NCI-H524 (cell line): ENCODE measurements at places on chromosomes 2 and 18.

DNA sequence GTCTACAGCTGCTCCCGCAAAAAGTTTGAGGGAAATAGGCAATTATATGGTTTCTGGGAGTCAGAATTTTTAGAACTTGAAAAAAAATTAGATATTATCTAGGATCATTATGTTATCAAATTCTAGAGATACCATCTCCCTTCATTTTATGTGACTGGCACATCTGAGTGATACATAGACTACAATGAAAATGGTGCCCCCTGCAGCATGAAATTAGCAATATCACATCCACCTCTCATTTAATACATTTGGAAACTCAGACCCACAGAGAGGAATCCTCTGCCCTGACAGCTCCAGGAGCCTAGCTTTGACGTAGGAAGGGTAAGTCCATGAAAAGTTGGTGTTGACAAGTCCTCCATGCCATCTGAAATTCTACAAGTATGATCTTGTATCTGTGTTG is 381.6 kb downstream of the SUCLG1 start:
- peak; percentile 57 for DNase-seq

DNA sequence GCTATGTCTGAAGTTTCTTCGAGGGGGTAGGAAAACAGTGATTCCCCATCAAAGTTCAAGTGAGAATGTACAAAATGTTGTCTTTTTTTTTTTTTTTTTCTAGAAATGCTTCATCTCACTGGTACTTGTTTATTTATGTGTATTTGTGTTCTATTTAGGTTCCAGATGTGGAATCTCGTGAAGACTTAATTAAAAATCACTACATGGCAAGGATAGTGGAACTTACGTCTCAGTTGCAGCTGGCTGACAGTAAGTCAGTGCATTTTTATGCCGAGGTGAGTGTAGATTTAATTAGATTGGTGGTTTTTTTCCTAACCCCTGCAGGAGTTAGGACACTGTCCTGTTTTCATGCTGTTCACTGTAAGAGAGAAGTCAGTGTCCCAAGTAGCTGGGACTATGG is 22.8 kb upstream of the STON1 start:
- no peak for DNase-seq

DNA sequence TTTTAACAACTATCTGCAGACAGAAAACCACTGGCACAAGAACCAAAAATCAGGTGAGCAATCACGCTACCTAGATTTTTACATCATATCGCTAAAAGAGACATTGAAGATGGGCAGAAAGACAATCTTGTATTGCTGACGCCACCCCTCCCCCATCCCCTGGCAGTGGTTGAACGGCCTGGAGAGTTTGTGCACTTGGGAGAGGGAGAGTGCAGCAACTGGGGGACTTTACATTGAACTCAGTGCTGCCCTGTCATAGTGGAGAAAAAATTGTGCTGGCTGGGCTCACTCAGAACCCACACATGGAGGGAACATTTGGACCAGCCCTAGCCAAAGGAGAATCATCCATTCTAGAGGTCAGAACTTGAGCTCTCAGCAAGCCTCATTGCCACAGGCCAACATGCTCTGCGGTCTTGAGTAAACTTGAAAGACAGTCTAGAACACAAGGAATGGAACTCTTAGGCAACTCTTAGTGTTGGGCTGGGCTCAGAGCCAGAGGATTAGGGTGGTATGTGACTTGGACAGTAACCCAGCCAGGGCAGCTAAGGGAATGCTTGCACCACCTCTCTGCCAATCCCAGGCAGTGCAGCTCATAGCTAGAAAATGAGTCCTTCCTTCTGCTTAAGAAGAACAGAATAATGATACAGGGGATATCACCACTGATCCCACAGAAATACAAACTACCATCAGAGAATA is 220.0 kb upstream of the CYP26B1 start:
- no peak for DNase-seq

GRCh38 chr2:174054926-174055325 is 89.8 kb upstream of the SP3 start:
- DNase-seq: no peak

- DNase-seq: no peak
These were observed 4.4 kb downstream of the SULT1C4 start for GRCh38 chr2:108382196-108382595.

DNA sequence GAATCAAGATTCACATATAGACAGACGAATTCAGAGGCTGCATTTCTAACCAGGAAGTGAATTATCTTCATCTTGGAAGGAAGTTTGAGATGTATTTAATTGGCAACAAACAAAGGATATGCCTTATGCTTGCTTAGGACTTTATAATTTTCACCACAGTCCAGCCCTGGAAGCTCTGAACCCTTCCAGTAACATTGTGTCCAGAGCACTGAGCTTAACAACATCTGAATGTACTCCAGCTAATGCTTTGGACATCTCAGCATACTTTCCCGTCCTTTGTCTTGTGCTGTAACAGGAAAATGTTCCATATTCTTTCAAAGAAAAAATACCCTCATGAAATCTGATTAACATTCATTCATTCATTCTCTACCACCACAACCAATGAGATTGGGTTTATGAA is 136.3 kb upstream of the SPATS2L start:
- no peak for DNase-seq

- no peak for DNase-seq
These were observed 9.7 kb downstream of the FMNL2 start for GRCh38 chr2:152344579-152345195.

GRCh38 chr2:108535357-108535631 is 1.0 kb downstream of the LIMS1 start:
- no peak for DNase-seq

GRCh38 chr2:60962528-60962927 is 55.0 kb upstream of the PEX13 start:
- DNase-seq: no peak

- DNase-seq: no peak
These were observed 28.2 kb downstream of the CDKL4 start for GRCh38 chr2:39215545-39215944.

GRCh38 chr2:86298411-86299390 is 38.7 kb downstream of the REEP1 start:
- no peak for DNase-seq

GRCh38 chr2:24830786-24831185 is 37.6 kb downstream of the CENPO start:
- DNase-seq: no peak

- no peak for DNase-seq
These were observed 31.2 kb upstream of the NXPH2 start for GRCh38 chr2:138811431-138811830.

GRCh38 chr2:138094031-138094430 is 129.8 kb downstream of the HNMT start:
- no peak for DNase-seq

DNA sequence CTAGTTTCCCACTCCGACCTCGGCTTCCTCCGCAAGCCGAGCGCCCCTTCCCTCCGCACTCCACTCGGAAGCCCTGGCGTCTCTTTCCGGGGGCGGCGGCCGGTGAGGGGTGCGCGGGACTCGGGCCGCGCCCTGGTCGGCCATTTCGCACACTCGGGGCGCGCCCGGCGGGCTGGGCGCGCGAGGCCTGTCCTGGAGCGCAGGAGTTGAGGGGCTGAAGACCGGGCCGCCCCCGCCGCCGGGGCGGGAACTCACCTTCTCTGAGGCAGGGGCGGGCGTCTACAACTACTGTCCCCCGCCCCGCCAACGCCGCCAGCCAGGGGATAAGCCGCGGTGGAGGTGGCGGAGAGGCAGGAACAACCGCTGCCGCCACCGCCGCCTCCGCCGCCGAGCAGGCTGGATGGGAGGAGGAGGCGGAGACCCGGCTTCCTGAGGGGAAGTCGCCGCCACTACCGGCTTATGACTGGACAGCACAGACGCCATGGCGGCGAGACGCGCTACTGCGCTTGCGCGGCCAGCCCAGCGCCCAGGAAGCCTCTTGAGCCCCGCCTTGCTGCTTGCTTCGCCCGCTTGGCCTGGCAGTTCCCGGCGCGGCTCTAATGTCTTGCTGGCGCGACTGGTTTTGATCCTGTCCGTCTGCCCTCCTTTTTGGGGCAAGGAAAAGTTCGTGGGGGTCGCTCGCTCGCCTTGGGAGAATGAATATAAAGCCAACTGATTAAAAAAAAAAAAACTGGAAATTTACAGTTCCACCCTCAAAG is at the start of gene KRCC1:
Gene KRCC1, minus strand, starts transcription at position 413 of the 758 bp plus-strand sequence. CDS start 27,220 bp downstream, outside the sequence.
- peak; percentile 92 for DNase-seq

GRCh38 chr2:134603966-134604365 is 114.8 kb downstream of the TMEM163 start:
- no peak for DNase-seq

DNA sequence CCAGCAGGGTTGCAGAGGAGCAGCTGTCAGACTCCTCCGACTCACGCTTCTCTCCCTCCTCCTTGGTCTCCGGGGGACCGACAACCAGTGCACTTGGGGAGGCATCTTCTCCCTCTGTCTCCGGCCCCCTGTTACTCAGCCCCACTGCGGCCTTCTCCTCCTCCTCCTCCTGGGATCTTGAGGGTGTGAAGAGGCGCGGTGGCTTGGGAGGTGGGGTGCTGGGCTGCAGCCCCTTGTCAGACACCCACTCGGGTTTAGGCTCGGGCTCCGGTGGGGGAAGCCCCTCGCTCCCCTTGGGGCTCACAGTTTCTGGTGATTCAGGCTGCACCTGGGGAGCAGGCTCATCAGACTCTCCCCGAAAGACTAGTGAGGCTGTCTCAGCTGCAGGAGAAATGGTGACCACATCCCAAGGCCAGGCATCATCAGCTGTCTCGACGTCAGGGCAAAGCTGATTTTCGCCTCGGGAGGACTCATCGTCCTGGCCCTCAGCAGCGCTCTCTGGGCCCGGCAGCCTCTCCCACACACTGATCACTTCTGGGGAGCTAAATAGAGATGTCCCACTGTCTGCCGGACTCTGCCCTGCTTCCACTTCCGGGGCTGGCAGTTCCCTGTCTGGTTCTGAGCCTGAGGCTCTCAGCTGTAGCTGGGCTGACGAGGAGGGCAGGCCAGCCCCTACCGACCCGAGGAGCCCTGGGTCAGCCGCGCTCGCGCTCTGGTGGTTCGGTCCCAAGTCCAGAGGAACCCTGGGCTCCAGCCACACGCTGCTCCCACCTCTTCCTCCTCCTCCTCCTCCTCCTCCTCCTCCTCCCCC is 9.0 kb upstream of the SFXN5 start:
- no peak for DNase-seq

GRCh38 chr18:39365836-39366485 is 1800.4 kb upstream of the CELF4 start:
- no peak for DNase-seq

DNA sequence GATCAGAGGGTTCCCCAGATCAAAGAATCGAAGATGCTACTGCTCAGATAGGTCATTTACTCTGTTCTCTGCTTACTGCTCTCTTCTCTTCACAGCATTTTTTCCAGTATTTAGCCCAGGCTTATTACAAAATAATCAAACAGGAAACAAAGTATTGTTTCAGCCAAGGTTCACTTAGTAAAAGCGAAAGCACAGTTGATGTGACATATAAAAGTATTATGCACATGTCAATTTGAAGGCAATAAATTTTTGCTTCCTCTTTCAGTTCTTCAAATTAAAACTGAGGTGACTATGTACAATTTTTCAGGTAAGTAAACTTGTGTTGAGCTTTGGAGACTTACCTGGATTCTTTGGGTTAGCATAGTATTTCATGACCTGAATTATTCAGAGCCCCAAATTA is 262.8 kb upstream of the CHST9 start:
- DNase-seq: no peak

- DNase-seq: no peak
These were observed 12.2 kb upstream of the TPRKB start for GRCh38 chr2:73749314-73749713.

DNA sequence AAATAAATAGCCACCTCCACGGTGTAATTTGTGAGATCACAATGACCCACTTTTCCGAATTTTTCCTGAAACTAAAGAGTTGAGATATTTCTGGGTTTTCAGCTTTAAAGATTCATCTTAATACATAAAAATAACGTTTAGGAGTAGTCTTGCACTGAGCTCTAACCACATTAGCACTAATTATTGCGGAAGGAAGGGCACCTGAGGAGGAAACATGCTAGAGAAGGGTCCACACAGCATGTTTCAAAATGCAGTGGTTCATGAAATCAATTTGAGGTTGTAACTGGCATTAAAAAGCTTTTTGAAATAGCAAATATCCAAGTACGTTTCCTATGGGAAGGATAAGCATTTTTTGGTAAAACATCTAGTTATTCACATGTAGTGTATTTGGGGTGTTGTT is 8.4 kb downstream of the INPP4A start:
- DNase-seq: no peak

- no peak for DNase-seq
These were observed 18.2 kb upstream of the GPR55 start for GRCh38 chr2:230942920-230943896.

DNA sequence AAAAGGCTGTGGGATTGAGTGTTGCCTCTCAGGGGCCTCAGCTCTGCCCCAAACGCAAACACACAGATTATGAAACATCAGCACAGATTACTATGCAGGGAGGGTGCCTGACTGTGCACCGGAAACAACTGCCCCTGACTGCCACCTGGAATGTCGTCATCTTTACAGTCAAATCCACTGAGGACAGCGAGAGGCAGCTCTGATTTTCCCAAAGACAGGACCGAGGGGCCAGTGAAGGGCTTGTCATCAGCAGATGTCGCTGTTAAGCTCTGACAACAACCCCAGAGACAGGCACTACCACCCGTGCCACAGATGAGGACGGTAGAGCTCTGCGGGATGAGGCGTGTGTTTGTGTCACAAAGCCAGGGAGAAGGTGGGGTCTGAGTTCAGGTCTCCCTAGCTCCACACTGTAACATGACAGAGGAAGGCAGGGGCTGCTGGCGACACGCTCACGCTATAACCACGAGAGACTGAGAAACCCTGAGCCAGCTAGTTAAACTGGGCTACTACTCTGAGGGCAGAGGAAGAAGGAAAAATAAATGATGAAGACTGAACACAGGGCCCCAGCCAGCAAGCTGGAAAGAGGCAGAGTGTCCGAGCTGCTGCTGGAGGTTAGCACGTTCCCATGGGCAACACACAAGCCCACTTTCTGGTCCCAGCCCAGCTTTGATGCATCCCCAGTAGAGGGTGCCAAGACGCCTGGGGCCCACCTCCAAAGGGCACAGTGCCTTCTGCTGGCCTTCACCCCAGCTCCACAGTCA is 47.0 kb downstream of the PARD6G start:
- DNase-seq: peak; percentile 42

GRCh38 chr18:13131283-13131682 is 87.3 kb upstream of the LDLRAD4 start:
- no peak for DNase-seq

DNA sequence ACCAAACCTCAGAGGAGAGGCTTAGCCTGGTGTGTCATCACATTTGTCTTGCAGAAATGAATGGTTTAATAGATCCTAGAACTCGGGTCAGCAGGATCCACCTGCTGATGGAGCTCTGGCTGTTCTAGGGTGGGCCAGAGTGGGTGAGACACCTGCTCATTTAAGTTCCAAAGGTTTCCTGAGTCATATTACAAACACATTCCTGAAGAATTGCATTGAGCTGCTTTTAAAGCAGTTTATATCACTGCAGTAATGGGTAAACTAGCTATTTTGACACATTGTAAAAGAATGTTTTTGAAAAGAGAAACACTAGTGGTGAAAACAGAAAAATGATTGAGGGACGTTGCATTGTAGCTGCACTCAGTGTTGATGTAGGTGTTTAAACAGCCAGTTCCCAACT is 175.3 kb upstream of the TCF4 start:
- no peak for DNase-seq

GRCh38 chr2:39849982-39850526 is 71.0 kb upstream of the THUMPD2 start:
- DNase-seq: no peak

- peak; percentile 53 for DNase-seq
These were observed 577 bp upstream of the TANC1 start for GRCh38 chr2:158967731-158968395.
